ENCODE measurements at places on chromosomes 4 and X.

DNA sequence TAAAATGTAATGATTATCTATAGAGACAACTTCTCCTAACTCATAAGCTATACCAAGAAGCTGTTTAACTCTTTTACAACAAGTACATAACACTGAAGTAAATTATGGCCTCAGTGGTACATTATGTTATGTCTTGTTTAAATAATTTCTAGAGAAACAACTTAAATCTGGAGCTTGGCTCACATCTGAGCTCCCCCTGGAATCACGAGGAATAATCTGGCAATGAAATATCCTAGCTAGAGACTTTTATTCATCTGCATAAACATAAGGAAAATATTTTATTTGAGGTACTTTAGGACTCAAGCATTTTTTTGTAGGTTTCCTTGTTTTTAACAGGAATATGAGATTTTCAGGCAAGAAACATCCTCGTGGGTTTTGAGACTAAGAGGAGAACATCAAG lies 354.7 kb upstream of the SLC7A11 start:
- no peak for DNase-seq

GRCh38 chr4:188006285-188006848 lies 10.8 kb downstream of the ZFP42 start:
- DNase-seq: no peak

- no peak for DNase-seq
Observed at GRCh38 chr4:141081921-141082395, 51.3 kb downstream of the RNF150 start.

DNA sequence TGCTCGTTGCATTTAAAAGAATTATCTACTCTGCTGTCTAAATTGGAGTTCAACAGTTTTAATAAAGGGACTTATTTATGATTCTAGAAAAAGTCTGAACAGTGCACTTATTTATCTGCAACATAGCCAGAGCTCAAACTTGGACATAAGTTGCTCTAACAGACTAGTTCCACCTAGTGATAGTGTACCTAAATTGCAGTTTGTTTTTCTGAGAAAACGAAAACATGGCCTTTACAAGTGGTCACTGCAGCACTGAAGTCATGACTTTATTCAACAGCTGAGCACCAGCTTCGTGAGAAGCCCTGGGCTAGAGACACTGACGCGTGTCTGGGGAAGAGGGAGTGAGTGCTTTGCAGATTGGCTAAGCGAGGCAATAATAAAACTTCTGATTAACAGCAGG lies 77.3 kb upstream of the IGSF1 start:
- DNase-seq: no peak

GRCh38 chr4:85039526-85039925 lies 73.0 kb upstream of the WDFY3 start:
- DNase-seq: no peak

- no peak for DNase-seq
Observed at GRCh38 chr4:116357758-116358157, 727.6 kb downstream of the TRAM1L1 start.

- DNase-seq: no peak
Observed at GRCh38 chrX:33277046-33277445, 65.7 kb upstream of the DMD start.

DNA sequence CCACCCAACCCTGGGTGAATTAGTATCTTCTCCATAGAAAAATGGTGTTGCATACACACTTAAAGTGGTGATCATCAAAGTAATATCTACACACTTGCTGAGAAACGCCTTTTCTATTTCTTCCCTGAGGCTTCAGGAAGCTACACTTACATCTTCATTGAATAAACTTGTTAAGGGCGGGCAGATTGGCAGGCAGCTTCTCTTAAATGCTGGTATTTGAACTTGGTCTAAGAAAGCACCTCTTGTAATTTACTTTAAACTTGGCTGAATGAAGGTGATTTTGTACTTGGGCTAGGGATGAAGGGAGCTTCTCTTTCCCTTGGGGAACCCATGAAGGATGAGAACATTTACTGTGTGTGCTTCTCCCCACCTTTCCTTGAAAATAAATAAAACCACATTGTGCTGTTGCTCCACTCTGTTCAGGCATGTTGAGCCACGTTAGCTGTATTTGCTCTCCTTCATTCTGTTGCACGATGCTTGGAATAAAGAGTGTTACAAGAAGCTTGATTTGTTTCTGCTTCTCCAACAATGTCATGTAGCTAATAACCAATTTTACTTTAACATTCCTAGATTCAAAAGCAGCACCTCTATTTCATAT lies 430.1 kb downstream of the ANKRD50 start:
- no peak for DNase-seq

DNA sequence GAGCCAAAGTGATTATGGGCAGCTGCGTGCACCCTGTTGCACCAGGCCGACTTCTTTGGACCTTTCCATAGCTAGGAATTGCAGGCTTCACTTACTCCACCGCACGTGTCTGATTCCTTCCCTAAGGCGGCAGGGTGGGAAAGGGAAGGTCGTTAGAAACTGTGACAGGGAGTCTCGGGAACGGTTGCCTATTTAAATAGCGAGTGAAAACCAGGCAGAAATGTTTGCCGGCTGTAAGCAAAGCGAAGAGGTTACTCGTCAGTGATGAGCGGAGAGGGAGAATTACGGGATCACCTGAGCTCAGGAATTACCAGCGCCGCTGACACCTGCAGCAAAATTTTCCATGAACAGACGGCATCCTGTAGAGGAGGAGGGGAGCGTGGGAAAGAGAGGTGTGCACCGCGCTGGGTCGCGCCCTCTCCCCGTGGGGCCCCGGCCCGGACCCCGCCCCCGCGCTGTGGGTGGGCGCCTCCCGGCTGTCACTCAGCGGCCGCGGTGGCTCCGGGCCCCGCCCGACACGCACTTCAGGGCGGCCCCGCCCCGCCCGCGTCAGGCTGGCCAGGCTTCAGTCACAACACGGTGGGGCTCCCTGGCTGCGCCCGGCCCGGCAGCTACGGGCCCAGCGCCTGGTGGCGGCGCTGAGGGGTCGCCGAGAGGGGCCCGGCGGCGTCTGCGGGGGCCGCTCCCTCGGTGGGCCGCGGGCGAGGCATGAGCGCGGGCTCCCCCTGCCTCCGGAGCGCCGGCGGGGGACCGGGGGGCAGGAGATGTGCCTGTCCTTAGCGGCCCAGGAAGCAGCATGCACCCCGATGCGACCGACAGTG lies at the start of gene SNX25:
Gene SNX25 (plus strand): TSS at position 568 of the 821 bp plus-strand sequence. CDS start 229 bp downstream, at position 797.
- peak; percentile 92 for DNase-seq

GRCh38 chr4:22500128-22500611 lies 15.7 kb downstream of the ADGRA3 start:
- DNase-seq: no peak

DNA sequence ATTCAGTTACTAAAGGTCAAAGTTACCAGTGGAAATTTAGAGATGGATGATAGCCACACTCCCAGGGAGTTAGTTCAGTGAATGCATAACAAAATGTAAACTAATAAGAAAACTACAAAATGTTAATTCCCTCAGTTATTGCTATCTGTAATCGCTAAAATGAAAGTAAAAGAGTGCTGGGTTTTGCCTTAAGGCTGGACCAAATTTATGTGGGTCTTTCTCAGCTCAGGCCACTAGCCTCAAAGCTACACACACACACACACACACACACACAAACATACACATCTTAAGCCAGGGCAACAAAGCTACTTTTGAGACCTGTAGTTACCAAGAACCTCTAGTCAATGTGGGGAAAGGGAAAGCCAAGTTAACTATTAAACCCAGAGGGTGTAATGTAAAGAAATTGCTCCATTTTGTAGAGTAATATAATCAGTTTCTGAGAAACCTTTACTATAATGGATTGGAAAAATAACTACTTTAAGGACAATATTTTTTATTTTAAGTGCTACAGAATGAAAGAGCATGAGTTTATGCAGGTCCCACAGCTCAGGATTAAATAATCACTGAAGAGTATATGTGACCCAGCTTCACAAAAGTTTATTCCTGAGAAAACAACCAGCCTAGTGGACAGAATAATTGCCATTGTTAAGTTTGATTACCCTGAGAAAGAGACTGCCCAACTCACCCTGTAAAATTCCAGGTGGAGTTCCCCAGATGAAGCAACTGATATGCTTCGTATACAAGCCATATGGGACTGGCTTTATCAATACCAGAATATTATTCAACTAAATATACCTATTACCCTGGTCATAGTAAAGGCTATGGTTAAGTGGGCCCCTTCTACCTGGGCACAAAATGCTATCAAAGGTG lies 8.9 kb upstream of the UGT2A3 start:
- DNase-seq: no peak

GRCh38 chrX:141791856-141792255 lies 46.3 kb upstream of the MAGEC3 start:
- no peak for DNase-seq

GRCh38 chrX:72470532-72471223 lies 102.0 kb downstream of the HDAC8 start:
- no peak for DNase-seq

GRCh38 chrX:97860226-97860625 lies 976.5 kb downstream of the RPA4 start:
- DNase-seq: no peak

Measured in stimulated activated CD4-positive, alpha-beta T cell treated with anti-CD3 and anti-CD28 coated beads, Interleukin-2, amount 100 ng/mL, for 24 hours (primary cell).